Activated T-cell treated with anti-CD3 and anti-CD28 coated beads, Interleukin-2, amount 50 U/mL, for 4 hours (primary cell): ENCODE measurements at places on chromosomes 11 and 22.

DNA sequence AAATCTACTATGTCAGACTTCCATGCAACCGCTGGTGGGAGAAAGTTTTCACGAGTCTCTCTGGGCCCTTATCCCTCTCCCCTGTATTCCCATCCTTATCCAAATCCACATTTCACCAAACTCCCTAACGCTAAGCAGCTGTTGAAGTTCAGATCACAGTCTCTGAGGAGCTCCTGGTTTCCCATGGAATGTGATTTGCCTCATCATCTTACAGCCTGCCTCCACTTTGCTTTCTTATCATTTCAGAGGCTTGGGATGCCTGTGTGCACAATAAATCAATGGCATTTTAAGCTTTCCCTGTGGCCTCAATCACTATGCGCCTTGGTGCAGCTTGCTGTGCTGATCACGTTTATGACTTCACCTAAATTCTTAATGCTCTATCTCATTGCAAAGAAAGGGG, 352.4 kb upstream of the FAT3 start:
- DNase-seq: no peak

- DNase-seq: no peak
Measured at GRCh38 chr11:94151903-94152677, 23.4 kb downstream of the PANX1 start.

GRCh38 chr11:78460471-78460870, 42.9 kb upstream of the GAB2 start:
- DNase-seq: no peak

DNA sequence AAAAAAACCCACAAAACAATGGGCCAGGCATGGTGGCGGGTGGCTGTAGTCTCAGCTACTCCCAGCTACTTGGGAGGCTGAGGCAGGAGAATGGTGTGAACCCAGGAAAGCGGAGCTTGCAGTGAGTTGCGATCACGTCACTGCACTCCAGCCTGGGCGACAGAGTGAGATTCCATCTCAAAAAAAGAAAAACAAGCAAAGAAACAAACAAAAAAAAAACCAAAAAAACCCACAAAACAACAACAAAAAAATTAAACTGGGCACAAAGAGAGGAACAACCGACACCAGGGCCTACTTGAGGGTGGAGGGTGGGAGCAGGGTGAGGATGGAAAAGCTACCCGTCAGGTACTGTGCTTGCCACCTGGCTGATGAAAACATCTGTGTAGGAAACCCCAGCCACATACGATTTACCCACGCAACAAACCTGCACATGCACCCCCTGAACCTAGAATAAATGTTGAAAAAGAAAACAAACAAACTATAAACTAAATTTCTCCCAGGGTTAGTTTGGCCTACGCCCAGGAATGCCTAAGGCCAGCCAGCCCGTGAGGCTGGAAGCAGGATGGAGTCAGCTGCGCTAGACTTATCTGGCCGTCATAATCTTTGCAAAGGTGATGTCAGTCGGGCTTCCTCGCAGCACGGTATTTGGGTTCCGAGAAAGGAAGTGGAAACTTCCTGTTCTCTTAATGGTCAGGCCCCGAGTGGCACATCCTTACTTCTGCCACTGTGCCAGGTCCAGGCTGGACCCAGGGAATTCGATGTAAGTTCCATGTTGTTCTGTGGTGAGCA, 21.9 kb upstream of the CYB5R3 start:
- DNase-seq: no peak

DNA sequence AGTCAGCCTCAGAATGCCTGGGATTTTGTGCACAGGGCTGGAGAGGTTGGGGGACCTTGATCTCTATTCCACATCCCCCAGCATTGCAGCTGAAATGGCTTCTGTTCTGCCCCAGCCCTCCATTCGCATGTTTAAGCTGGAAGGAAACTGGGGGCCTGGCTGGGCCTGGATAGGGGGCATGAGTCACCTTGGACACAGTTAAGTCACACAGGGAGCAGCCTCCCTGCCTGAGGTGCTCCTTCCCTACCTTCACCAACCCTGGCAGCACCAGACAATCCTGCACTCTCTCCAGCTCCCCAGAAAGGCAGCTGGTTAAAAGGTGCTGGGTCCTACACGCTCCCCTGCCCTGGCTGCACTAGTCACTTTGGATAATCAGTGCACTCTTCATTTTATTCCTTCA, 763 bp downstream of the SMIM45 start:
- no peak for DNase-seq

DNA sequence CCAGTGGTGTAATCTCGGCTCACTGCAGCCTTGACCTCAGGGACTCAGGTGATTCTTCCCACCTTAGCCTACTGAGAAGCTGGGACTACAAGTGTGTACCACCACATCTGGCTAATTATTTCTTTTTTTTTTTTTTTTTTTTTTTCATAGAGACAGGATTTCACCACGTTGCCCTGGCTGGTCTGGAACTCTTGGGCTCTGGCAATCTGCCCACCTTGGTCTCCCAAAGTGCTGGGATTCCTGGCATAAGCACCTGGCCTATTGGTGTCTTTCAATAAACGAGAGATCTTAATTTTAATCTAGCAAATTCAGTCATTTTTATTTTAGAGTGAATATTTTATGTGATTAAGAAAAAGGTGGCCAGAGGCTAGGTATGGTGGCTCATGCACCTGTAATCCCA, 40.1 kb downstream of the DGCR2 start:
- DNase-seq: no peak

- DNase-seq: no peak
Measured at GRCh38 chr22:43479962-43480361, 68.1 kb downstream of the MPPED1 start.

DNA sequence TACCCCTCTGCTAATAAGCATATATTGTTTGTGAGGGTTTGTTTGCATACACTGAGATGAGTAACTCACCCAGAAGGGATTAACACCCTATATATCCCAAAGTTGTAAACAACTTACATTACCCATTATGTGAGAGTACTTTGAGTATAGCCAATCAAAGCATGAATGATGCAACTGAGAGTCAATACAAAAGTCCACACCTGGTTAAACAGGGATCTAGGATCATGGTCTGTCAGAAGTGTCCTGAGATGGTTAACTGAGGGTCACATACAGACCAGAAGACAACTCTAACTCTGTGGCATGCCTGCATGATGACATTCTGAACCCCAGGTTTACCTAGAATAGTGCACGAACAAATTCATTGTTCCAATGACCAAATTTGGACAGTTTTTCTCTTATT, 17.4 kb upstream of the OR10A5 start:
- no peak for DNase-seq

- no peak for DNase-seq
Measured at GRCh38 chr11:78319453-78319955, 98.1 kb downstream of the GAB2 start.

GRCh38 chr11:38593649-38594048, 1995.6 kb upstream of the RAG2 start:
- no peak for DNase-seq

- no peak for DNase-seq
Measured at GRCh38 chr22:44848791-44849420, 96.5 kb downstream of the ARHGAP8 start.

DNA sequence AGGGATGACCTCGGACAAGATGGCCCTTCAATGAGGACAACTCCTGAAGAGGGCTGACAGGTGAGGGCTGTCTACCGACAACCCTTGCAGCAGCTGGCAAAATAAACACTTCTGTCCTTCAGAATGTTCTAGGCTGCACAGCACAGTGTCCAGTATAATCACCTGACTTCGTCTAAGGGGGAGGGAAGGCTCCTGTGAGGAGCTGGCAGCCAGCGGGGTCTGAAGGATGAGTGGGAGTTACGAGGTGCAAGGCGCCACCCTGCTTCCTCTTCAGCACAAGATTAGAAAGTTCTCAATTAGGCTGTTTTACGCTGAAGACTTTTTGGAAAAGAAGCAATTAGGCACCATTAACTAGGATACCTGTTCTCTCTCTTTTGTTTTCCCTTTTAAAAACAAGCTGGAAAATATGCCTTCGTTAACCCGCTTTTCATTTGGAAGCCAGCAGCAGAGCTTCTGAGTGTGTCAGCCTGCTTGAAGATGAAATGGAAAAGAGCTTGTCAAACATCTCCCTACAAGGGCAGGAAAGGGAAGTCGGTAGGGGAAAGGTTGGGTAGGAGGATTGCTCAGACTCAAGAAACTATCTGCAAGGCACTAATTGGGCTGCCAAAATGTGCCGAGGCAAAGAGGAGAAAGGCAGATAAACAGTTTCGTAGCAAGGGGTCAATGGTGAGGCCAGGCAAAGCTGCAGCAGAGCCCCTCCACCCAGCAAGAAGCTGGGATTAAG, 592.2 kb upstream of the CADM1 start:
- no peak for DNase-seq

GRCh38 chr11:65338676-65339075, 5.0 kb downstream of the DPF2 start:
- DNase-seq: no peak

GRCh38 chr11:61626580-61627380, 45.9 kb upstream of the SYT7 start:
- no peak for DNase-seq

- no peak for DNase-seq
Measured at GRCh38 chr22:49523374-49524008, 304.2 kb downstream of the BRD1 start.

GRCh38 chr11:17906436-17906835, 106.4 kb downstream of the SERGEF start:
- DNase-seq: no peak

DNA sequence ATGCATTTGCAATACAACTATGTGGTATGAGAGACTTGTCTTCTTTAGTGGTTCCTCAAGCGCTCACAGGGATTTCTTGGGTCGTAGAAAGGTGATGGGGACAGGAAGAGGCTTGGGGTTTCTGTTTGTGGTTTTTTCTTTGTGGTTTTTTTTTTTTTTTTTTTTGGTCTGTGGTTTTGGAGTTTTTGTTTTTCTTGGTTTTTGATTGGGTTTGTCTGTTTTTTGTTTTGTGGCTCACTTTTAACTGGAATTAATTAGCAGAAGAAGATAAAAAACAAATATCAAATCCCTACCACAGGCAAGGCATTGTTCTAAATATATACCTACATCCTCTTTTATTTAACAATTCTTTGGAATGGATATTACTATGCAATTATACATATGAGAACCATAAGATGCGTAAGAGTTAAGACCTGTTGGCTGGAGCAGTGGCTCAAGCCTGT, 5.5 kb downstream of the TTC28 start:
- DNase-seq: no peak

- no peak for DNase-seq
Measured at GRCh38 chr11:111624608-111625007, 22.4 kb downstream of the SIK2 start.

GRCh38 chr11:60838132-60838531, 3.8 kb upstream of the CCDC86 start:
- no peak for DNase-seq

- DNase-seq: no peak
Measured at GRCh38 chr11:63851364-63851763, 12.5 kb downstream of the MARK2 start.

DNA sequence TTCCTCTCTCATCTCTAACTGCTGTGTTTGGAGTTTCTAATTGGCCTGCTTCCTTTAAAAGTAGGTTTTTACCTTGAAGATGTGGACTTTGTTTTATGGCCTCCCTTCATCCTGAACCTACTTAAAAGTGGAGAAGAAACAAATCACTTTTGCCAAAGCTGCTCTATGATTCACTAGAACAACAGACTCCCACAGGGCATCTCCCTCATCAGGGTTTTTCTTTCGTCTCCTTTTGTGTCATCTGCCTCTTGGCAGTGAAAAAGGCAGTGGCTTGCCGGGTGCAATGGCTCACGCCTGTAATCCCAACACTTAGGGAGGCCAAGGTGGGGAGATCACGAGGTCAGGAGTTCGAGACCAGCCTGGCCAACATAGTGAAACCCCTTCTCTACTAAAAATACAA, 186.6 kb upstream of the MTNR1B start:
- DNase-seq: no peak

DNA sequence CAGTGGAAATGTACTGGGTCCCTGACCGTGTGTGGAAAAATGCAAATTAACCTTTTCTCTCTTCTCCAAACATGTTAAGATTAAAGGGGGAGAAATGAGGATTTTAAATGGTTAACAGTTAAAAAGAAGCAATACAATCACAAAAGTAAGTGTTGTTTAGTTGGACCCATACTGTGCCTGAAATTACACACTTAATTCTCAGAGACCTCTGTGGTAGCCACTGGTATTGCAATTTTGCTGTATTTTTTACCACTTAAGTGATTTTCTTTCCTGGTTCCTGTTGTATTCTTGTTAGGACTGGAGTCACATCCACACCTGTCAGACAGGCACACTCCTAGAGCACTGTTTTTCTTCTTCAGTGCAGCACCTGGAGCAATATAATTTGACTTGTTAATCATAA, 179.6 kb upstream of the PDGFD start:
- DNase-seq: no peak

DNA sequence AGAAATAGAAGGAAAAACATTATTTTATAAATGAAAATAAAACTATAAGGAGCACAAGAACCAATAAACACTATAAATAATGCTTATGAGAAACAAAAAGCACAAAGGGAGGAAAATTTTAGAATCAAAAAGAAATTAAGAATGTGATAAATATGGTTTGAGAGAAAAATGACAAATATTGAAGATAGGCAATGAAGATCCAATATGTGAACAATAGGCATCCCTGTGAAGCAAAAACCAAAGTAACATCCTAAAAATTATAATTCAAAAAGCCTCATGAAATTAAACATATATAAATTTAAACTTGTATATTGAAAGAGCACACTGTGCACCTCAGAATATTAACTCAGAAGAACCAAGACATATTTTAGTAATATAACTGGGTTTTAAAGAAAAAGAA, 216.2 kb downstream of the GRIK4 start:
- DNase-seq: no peak

GRCh38 chr11:95832763-95833162, 42.5 kb downstream of the CEP57 start:
- no peak for DNase-seq

GRCh38 chr11:17259519-17259918, 17.0 kb upstream of the NUCB2 start:
- no peak for DNase-seq

DNA sequence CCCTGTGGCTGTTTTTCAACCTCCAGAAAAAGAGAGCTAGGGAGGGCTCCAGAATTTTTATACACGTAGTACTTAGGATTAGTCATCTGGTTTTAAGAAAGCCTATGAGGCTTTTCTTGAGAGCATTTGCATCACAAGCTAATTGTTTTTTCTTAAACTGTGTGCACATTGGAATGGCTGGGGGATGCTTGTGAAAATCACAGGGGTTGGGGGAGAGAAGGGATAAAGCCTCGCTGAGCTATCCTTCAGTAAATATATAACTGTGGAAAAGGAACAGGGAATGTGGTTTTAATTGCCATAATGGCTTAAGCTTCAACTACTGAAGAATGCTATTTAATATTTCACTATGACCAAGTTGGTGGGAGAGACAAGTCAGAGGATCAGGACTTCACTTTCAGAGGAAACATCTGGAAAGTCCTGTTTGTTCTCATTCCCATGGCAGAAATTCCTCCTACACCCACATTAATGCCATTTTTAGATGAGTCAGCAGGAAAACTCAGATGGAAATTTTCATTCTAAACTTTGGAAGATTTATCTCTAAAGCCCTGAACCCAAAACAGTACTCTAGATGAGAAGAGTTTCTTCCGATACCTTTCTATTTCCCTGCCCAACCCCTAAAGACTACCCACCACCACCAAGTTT, 591.3 kb downstream of the LRRC4C start:
- no peak for DNase-seq

- no peak for DNase-seq
Measured at GRCh38 chr22:16965083-16965482, 42.9 kb downstream of the GAB4 start.

- no peak for DNase-seq
Measured at GRCh38 chr11:23569547-23569946, 709.3 kb upstream of the CCDC179 start.
